ENCODE measurements at places on chromosomes 2 and 18.

DNA sequence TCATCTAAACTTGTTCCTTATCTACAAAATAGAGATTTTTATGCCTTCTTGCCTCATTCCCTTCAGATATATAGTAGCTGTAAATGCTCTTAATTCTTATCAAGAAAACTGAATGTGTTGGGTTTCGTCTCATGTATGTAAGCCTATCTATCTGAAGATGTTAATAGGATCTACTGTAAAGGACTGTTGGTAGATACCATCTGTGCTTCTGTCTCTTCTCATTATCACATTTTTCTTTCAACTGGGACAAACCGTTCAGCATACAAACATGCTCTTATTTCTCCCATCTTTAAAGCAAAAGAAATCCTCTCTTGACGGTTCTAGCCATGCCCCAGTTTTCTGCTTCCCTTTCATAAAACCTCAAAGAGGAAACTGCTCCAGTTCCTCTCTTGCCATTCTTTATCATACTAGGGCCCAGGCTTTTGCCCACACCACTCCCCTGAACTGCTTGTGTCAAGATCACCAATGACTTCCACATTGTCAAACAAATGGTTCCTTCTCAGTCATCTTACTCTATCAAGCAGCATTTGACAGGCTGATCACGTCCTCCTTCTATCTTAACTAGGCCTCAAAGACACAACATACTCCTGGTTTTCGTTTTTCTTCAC lies 88.7 kb downstream of the ARHGEF33 start:
- DNase-seq, result no peak

GRCh38 chr2:236853585-236854051 lies 232.1 kb upstream of the COPS8 start:
- DNase-seq, result no peak

DNA sequence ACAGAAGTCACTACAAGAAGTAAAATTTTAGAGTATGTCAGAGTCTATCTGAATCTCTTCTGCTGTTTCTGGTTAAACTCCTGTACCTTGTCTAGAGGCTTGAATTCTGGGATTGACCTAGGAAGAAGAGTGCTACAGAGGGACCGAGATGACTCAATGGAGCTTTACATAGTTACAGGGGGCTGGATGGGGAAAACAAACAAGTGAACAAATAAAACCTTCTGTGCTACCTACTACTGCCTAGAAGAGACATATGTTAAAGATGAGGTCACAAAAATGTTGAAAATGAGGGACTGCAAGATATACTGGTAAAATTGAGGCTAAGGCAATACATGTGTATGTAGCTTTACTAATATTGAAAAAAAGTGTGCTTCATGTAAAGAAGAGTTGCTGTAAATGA lies 265.4 kb upstream of the TFPI start:
- DNase-seq, result no peak

DNA sequence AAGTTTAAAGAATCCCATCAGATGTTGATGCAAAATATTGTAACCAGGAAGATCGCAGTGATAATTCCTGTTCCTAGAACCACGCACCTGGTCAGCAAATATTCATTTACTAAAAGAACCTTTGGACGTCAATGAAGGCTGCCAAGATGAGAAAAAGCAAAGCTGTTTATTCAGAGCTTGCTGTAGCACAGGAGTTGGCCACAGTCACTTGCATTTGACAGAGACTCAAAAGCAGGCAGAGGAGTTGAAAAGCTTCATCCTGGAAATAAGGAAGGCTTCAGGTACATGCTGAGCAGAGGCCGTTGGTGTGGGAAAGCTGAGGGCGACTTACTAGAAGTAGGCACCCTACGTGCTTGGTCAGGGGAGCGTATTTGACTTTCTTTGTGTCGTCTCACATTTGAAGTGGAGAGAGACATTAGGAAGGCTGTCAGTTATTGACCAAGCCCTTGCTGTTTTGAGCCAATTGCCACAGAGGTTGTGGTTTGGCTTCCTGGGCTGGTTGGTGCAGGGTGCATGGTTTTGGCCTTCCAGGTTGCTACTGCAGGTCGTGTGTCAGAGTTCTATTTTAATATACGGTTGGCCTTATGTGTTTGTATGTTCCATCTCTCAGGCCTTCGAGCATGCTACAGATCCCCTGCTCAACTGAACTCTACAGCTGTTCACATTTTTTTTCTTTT lies 289.6 kb downstream of the METTL4 start:
- DNase-seq, result no peak

GRCh38 chr2:191350826-191351225 lies 105.6 kb downstream of the MYO1B start:
- no peak for DNase-seq

DNA sequence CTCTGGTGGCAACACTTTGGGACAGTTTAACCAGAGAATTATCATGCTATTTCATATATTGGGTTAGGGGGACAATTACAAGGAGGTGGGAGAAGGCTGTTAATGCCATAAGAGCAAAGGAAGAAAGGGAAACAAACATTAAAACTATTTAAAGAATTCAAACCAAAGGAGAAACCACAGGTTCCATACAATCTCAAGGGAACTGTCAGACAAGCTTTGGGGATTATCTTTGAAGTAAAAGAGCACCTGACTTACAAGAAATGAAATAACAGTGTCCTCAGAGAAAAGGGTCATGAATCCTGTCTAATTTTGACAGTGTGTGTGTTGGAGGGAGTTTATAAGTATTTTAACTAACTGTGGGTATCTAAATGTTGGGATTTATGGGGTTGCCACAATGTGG lies 44.4 kb downstream of the CERS6 start:
- no peak for DNase-seq

DNA sequence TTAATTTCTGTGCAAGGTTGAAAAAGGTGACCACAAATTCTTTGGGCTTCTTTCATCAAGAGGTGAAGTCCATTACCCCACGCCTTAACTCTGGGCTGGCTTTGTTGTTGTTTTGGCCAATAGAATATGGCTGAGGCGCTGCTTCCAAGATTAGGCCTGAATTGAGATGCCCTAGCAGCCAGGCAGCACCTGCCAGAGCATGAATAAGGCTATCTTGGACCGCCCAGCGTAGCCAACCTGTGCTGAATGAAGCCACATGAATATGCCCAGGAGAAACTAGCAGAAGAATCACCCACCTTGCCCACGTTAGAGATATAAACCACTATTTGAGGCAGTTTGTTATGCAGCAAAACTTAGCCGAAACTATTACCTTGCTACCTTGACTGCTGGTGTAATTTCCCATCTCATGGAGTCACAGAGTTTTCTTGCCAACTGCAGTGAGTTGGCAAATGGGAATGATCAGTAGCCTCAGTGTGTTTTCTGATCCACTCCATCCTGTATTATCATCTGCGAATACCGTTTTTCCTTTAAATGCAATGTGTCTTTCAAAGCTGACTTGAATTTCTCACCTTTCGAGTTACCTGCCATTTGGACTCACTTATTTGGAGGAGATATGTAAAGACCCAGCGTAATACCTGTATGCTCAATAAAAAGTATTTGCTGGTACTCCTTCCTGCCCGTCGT lies 679 bp downstream of the TSGA10 start:
- peak; percentile 21 for DNase-seq

DNA sequence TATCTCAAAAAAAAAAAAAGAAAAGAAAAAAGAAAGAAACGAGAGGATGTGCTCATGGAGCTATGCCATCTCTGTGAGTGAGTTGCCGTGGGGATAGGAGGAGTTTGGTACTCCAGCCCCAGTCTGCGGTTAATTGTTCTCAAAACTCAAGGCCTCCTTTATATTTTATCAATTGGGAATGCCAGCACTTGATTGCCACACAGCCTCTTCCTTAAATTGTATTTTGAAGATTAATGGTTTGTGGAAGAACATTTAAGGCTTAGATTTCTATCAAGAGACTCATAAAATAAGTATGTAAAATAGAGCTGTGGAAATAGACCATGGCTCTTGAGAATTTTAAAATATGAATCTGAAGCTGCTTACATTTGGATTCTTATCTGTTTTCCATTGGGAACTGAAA lies 29.8 kb downstream of the KCNE4 start:
- no peak for DNase-seq

GRCh38 chr2:86809481-86810121 lies 18.9 kb upstream of the CD8A start:
- no peak for DNase-seq

DNA sequence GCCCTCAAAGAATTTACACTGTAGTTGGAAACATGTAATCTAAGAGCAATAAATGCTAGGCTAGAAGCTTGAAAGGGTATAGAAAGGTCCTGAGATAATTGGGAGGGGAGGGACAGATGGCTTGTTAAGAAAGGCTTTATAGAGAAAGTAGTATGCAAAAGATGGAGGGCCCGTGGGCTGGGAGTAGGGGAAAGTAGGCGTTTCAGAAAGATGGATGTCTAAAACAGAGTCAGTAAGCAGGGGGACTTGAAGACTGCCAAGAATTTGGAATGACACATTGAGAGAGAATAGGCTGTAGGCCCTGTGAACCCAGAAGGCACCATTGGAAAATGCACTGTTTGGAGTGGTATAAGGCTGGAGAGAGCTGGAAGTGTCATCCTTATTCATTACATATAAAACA lies 822 bp downstream of the PSMG2 start:
- DNase-seq, result peak; percentile 34

DNA sequence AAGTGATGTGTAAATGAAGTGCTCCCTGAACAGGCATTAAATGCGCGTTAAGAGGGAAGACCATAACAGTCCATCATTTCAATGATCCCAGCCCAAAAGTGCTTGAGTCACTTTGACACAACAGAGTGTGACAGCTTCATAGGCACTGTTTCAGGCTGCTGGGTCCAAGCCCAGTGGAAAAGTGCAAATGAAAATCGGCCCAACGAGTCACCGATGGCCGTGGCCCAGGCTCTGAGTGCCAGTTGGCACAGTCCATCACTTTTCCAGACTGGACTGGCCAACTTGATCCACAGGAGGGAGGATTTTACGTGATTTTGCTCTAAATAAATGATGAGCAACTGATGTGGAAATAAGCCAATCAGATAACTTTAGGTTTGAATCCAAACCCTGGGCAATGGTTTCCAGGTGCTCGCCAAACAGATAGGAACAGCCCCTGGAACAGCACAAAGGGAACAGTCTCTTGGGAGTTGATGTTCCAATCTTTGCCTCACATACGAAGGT lies 114.0 kb downstream of the SP3 start:
- DNase-seq, result no peak

DNA sequence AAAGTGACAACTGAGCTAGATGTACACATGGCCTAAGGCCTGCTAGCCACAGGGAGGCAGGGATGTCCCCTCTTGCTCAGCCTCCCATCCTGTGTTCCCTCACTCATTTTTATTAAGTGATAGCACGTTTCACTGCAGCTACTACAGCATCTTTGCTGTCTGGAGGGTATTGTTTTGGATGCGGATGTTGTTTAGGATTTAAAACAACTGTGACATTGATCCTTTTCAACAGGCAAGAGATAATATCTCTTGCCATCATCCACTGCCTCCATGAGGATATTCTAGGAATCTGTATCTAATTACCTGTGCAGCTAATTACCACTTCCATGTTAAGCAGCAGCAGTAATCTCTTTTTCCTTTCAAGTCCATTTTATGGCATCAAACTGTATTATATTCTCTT lies 345.4 kb downstream of the PARD3B start:
- no peak for DNase-seq

GRCh38 chr2:232013701-232014353 lies 52.3 kb downstream of the DIS3L2 start:
- DNase-seq, result no peak

GRCh38 chr2:236798491-236798890 lies 228.9 kb downstream of the ACKR3 start:
- DNase-seq, result no peak

GRCh38 chr18:65990944-65991708 lies 240.3 kb downstream of the CDH7 start:
- no peak for DNase-seq

DNA sequence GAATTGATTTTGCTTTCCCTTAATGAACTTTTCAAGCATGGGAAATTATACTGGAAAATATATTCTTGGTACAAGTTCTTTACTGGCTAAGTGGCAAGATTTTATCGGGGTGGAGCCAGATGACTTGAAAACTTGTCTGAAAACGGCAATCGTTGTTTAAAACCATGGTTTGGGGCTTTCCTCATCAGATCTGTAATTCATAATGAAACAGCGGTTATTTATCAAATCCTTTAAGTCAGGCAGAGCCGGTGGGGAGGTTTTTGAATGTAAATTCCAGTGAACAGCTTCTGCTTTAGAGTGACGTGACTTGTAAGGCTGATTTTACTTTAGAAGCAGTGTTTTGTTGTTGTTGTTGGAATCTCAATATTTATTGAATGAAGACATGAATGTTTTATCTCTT lies 2.6 kb downstream of the SEC11C start:
- DNase-seq, result no peak

GRCh38 chr2:238069021-238069709 lies 8.4 kb downstream of the SCLY start:
- no peak for DNase-seq
